Osteocyte (in vitro differentiated cells): ENCODE measurements at places on chromosomes 2 and 18. TPM values are rescaled to one million over a fixed set of nuclear protein-coding genes. Genes with fewer than 3 reads are reported as not detected.

Gene TPO
- total RNA-seq, result not detected in 2 replicates

Gene TRAPPC8
- total RNA-seq, result 39.1 and 40.7 TPM in 2 replicates

Gene CD8A
- total RNA-seq, result not detected in 2 replicates

Gene PTH2R
- total RNA-seq, result not detected in 2 replicates

Gene SERPINB4
- not detected in 2 replicates for total RNA-seq

Gene RFTN2
- total RNA-seq, result 29.4 and 30.6 TPM in 2 replicates

Gene SCN7A
- total RNA-seq, result 0.11 TPM in 1 of 2 replicates, not detected in the other

Gene TACR1
- total RNA-seq, result not detected in 2 replicates

Gene GPR148
- total RNA-seq, result not detected in 2 replicates

Gene GPR45
- total RNA-seq, result not detected in 2 replicates
